Fibroblast of skin of right quadriceps (primary cell): ENCODE measurements at places on chromosomes 2 and 18.

DNA sequence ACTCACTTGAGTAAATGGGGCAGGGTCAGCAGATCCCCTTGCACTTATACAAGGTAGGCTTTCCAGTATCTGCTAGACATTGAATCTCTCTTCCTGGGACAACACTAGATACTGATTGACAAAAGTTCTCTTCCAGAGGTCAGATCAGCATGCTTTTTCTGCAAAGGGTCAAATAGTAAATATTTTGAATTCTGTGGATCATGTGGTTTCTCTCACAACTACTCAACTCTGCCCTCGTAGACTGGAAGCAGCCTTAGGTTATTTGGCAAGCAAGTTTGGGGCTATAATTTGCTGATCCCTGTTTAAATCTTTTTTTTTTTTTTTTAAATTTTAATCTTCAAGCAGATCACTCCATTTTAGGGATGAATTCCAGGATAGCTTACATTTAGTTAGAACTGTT is 17.4 kb upstream of the NABP1 start:
- no peak for DNase-seq

DNA sequence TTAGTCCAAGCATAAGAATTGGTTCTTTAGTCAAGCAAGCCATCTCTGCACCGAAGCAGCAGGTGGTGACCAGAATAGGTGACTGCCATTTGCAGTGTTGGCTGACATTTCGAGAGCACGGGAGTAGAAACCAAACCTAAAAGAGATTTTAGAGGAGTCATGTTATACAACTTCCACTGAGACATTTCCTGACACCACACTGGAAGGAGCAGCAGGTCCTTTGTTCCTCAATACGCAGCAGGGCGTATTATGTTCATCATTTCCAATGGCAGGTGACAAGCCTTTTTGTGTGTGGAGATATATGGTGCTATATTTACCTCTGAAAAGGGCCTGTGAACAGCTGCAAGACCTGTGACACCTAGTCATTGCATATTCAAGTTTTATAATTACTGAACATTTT is 418.8 kb upstream of the NETO1 start:
- no peak for DNase-seq

GRCh38 chr2:24199968-24200590 is 25.2 kb downstream of the FAM228A start:
- no peak for DNase-seq

DNA sequence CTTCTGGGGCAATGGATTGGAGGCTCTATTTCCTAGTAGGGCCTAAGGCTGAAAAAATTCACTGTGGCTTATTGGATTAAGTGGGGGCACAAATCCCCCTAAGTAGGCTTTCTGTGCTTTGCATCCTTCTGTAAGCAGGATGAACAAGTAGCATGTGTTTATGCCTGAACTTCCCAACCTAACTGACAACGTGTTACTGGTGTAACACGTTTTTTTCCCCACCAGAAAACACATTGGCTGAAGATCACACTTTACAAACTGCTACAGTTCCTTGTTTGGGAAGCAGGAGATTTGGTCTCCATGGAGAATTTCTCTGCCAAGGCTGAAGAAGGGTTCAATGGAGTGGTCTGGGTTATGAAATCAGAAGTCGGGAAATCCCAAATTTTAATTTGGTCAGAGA is 7.2 kb upstream of the ITGA6 start:
- no peak for DNase-seq

GRCh38 chr2:56741601-56742102 is 557.9 kb downstream of the CCDC85A start:
- DNase-seq = peak; percentile 94

- no peak for DNase-seq
Observed at GRCh38 chr2:116487336-116487735, 1327.2 kb upstream of the DDX18 start.

DNA sequence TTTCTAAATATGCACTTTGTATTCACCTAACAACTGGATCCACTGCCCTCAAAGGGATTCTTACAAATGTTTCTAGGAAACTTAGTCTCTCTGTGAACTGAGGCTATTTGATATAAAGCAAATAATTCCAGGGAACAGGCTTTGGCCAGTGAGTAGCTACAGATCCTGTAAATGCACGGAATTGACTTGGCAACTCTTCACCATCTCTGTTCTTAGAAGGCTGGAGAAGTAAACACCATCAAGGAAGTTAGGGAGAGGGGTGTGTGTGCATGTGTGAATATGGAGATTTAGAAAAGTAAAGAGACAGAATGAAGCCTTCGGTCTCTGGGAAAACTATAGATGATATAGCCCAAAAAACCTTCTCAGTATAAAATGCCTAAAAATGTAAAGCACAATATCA is 10.7 kb downstream of the CIDEA start:
- no peak for DNase-seq

DNA sequence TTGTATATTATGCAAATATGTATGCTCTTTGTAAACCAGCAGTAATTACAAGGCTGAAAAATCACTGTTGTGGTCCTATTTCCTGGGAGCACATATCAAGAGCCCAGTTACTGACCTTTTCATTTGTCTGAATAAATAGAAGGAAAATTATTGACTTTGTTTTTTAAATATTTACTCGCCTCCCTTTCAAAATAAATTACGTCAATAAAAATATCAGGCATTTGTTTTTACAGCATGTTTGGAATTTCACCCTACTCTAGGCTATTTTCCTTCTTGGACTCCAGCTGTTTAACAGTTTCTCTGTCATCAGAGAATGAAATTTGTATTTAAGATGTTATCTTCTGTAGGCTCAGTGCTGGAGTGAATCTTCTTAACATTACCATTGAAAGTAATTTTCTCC is 59.9 kb upstream of the LRATD1 start:
- no peak for DNase-seq

- peak; percentile 43 for DNase-seq
Observed at GRCh38 chr18:62751341-62751821, 36.0 kb downstream of the PHLPP1 start.

- DNase-seq = no peak
Observed at GRCh38 chr2:121649149-121649595, at the start of gene CLASP1. Gene CLASP1 (minus strand): TSS chr2:121649462. CDS start chr2:121605895, 43,567 bp downstream.

GRCh38 chr2:19207452-19207851 is 151.0 kb downstream of the OSR1 start:
- no peak for DNase-seq

- no peak for DNase-seq
Observed at GRCh38 chr2:127648321-127648720, 2.4 kb downstream of the GPR17 start.

GRCh38 chr2:85957256-85957655 is 68.5 kb upstream of the ST3GAL5 start:
- no peak for DNase-seq

DNA sequence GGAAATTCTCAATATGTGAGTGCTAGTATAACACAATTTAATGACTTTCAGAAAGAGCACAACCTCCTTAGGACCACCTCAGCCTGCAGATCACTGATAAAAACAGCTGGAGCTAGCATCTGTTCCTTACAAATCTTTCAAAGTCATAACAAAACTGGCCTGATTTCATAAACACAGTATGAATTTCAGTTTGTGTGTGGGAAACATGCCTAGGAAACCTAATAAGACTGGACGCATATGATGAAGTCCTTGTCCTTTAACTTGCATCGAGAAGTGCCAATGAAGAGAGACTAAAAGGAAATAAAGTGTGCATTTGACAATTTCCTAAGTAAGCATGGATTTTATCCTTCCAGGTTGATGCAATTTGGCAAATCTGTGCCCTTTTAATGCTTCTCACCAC is 74.1 kb upstream of the KLHL14 start:
- no peak for DNase-seq

DNA sequence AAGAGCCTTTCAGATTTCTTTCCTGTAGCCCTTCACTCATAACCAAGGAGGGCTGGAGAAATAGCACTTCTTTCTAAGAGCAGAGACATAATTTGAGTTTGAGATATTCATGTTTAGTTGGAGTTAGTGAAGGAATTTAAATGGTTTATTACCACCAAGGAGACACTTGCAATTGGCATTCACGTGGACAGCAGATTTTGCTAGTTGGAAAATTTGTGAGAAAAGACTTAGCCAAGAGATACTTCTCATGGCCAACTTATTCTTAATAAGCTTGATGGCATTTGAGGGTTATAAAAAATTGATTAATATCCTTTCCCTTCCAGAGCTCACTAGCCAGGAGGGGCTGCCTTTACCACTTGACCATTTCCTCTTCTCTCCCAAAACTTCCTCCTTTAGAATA is 518.7 kb downstream of the TNS1 start:
- no peak for DNase-seq

DNA sequence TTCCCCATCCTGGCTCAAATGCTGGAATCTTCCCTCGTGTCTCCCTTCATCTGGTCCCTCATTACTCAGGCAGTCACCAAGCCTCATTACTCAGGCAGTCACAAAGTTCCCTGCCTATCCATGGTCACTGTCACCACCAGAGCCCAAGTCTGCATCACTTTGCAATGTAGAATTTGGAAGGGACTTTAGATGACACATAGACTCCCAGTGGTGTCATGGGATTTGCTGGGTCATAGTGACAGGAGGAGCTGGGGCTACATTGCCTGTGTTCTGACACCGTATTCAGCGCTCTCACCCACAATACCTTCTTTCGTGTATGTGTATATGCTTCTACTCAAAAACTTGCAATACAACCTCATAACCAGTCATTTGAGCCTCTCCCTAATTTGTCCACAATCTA is 2.1 kb upstream of the EMILIN1 start:
- DNase-seq = no peak

GRCh38 chr2:217943446-217944321 is 59.1 kb downstream of the TNS1 start:
- DNase-seq = peak; percentile 62

GRCh38 chr2:45986509-45986908 is 310.7 kb upstream of the EPAS1 start:
- no peak for DNase-seq

DNA sequence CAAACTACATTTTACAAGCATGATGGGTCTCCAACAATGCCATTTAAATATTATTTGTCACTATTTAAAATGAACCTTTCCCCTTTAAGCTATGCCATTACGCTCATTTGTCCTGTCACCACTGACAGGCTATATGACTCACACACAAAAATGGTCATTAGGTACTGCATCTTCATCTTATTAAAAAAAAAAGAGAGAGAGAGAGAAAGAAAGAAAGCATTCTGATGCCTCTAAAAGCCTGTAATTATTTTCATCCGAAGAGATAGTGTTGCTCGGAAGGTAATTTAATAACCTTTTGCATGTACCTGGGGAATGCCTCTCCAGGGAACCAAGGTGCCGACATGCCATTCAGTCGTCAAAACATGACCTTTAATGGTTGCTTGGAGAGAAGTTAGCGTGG is 226.7 kb downstream of the ARHGAP15 start:
- DNase-seq = no peak

- DNase-seq = no peak
Observed at GRCh38 chr2:42767899-42768705, 4.2 kb upstream of the OXER1 start.

GRCh38 chr2:12613137-12613835 is 103.5 kb upstream of the TRIB2 start:
- no peak for DNase-seq

DNA sequence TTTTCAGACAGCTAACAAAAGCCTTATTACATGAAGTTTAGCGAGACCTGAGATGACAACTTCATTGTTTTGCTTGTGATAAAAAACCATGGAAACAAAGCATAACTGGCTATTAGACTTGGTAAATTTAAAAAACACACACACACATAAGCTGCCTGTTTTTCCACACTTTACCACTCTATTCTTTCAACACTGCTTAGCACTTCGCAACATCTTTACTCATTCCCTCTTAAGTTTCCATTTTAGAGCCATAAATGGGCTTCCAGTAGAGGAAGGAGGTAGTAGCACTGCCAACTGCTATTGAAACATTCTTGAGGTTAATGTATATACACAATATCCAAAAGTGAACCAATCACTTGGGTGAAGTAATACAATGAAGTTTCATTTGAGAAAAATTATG is 54.1 kb downstream of the BAZ2B start:
- peak; percentile 74 for DNase-seq

GRCh38 chr2:12669036-12669435 is 47.7 kb upstream of the TRIB2 start:
- no peak for DNase-seq

DNA sequence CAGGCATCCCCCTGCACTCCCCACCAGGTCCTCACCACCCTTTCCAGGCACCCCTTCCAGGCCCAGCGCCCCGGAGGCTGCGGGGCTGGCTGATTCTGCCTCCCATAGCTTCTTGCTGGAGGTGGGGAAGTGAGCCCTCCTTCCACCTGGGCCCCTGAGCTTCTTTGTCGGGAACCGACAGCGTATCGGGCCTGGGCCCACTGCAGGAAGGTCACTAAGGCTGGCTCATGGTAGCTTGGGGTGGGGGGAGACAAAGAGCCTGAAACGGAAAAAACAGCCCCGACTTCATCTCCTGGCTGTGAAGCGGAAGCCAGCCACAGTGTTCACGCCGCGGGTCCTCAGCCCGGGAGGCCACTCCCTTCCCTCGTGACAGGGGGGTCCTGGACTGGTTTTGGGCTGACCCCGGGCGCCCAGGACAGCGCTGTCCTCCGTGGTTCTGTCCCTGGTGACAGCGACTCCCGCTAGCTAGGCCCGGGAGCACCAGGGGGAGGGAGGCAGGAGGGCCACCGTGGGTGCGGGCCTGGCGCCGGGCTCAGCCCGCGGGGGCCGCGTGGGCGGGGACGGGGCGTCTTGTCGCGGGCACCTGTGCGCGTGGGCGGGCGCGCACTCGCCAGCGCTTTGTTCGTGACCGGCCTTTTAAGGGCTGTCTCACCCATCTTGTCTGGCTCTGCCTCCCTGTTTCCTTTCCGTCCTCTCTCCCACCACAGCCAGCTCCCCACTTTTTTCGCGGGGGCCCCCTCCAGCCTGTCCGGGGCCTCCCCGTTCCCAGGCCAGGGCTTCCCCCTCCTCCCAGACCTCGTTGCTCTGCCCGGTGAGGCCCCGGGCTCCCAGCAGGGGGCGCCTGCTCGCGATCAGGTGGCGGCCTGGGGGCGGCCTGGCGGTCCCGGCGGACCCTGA is 64.9 kb downstream of the DNMT3A start:
- DNase-seq = peak; percentile 22

DNA sequence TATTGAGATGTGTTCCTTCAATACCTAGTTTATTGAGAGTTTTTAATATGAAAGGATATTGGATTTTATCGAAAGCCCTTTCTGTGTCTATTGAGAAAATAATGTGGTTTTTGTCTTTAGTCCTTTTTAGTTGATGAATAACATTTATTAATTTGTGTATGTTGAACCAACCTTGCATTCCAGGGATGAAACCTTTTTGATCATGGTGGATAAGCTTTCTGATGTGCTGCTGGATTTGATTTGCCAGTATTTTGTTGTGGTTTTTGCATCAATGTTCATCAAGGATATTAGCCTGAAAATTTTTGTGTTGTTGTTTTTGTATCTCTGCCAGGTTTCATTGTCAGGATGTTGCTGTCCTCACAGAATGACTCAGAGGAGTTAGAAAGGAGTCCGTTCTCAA is 1710.4 kb downstream of the SUCLG1 start:
- no peak for DNase-seq

DNA sequence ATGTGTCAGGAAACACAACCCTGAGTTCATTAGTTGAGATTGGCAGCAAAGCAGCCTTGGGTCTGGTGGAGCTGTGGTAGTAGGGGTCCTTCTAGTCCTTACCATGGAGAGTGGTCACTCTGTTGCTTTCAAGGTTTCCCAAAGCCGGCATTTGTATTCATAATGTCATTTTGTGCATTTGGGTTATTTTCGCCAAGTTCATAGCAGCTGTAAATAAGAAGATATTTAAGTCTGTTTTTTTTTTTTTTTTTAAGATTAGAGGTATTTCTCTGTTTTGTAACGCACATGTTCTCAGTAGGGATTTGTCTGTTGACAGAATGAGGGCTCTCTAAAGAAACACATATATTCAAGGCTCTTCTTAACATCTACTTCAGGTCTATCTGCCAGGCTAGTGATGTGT is 114.1 kb downstream of the PRPF40A start:
- no peak for DNase-seq

- DNase-seq = no peak
Observed at GRCh38 chr2:20125616-20126015, 74.2 kb upstream of the LAPTM4A start.
